Mucosa of descending colon (tissue), 3 donors: ENCODE measurements at places on chromosomes 4 and X. TPM values are rescaled to one million over a fixed set of nuclear protein-coding genes. Genes with fewer than 3 reads are reported as not detected.

- DNase-seq, result no peak
Observed at GRCh38 chr4:146291313-146291712, 77.0 kb downstream of the REELD1 start.

The NLGN3 gene
- 0.94 TPM for total RNA-seq

DNA sequence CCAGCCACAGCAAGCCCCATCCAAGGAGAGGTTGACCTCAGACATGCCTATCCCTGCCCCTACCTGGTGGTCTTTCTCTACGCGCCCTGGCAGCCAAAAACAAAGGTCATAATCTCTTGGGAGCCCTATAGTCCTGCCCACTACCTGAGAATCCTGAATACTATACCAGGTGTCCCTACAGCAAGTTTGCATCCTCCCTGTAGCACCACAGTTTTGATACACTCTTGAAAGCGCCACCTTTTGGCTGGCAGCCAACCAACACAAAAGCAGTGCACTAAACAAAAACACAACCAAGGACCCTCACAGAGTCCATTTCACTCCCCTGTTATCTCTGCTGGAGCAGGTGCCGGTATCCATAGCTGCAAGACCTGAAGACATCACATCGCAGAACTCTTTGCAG lies 523.8 kb upstream of the CPEB2 start:
- no peak for DNase-seq

DNA sequence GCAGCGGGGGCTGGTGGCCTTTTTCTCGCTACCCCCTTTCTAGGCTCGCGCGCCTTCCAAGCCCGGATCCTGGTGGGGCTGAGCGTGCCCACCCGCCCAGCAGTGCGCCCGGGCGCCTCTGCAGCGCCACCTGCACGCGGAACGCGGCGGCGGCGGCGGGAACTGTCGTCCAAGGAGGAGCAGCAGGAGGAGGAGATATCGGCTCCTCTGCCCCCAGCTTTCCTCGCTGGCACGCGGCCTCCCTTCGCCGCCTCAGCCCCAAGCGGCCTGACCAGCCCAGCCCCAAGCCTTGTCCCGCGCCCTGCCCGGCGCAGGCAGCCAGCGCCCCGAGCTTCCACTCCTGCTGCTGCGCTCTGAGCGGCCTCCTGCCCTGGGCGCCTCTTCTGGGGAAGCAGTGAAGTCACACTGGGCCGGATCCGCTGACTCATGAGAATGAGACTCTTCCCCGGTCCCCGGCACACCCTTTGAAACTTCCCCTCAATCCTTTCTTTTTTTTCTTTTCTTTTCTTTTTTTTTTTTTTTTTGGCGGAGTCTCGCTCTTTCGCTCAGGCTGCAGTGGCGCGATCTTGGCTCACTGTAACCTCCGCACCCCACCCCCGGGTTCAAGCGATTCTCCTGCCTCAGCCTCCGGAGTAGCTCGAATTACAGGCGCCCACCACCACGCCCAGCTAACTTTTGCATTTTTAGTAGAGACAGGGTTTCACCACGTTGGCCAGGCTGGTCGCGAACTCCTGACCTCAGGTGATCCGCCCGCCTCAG lies 10.6 kb upstream of the ELF4 start:
- peak; percentile 82 for DNase-seq

GRCh38 chr4:144374065-144374464 lies 233.5 kb upstream of the GYPA start:
- DNase-seq, result no peak

- DNase-seq, result no peak
Observed at GRCh38 chr4:128510850-128511249, 223.2 kb upstream of the PGRMC2 start.

GRCh38 chrX:151505796-151506195 lies 57.7 kb upstream of the PASD1 start:
- DNase-seq, result no peak

- DNase-seq, result no peak
Observed at GRCh38 chr4:122831515-122832196, 5.0 kb downstream of the FGF2 start.

The GRIA3 gene
- total RNA-seq, result 0.51 TPM

DNA sequence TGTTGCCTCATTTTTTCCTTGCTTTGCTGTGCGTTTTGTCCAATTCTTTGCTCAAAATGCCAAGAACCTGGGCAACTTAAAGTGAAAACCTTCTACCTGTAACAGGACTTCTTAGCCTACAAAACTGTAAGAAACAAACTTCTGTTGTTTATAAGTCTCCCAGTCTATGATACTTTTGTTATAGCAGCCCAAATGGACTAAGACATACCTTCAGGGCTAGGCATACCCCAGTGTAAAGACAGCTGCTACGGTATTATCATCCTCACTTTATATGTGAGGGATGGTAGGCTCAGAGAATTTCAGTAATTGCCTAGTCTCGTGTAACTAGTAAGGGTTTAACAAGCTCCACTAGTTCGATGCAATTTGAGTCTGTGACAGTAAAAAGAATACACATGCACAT lies 6.0 kb upstream of the OPHN1 start:
- no peak for DNase-seq

DNA sequence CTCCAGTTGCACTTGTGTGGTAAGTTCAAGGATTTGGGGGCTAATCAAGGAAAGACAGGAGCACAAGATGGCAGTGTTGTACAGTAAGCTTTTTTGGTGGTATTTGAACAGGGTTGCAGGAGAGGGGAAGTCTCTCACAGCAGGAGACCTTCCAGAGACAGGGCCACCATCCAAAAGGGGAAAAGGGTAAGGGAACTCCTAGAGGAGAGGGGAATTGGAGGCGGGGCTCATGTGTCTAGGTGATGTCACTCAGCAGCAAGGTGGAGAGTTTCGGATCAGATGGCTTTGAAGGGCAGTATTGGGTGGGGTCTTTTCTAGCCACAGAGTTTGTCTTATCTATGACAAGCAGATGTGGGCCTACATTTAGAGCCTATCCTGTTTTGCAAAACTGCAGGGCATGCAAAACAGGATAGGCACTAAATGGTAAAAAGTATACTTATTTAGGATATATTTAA lies 13.4 kb upstream of the RNF175 start:
- no peak for DNase-seq

GRCh38 chrX:98350940-98351339 lies 1467.2 kb downstream of the RPA4 start:
- no peak for DNase-seq

GRCh38 chrX:130267956-130268448 lies 697 bp downstream of the ZNF280C start:
- no peak for DNase-seq

The SSX3 gene
- not detected for total RNA-seq

The CXCL3 gene
- 3.9 TPM for total RNA-seq

DNA sequence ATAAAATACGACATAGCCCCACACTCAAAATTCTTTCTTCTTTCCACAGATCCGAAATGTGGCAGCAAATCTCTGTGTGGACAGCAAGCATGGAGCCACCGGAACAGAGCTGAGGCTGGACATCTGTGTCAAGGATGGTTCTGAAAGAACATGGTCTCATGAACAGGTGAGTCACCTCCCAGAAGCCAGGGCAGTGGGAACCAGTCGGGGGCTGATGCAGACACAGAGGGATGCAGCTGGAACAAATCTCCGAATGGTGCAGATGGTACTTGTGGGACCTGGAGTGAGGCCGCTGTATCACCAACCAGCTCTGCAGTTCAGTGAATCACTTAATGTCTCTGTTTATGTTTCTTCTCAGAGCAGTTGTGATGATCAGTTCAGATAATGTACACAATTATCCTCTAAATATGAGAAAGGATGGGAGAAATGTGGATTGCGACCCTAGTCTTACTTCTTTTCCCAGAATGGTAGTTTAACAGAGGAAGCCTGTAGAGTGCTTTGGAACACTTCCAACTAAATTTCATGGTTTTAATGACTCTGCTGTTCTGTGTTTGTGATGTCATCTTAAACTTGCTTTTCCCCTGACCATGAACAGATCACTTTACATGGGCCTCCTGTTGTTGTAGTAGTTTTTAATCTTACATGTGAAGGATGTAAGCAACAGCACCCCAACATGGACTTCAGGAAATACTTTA lies 159.3 kb upstream of the GALNT7 start:
- DNase-seq, result no peak

GRCh38 chr4:123121241-123121907 lies 199.0 kb upstream of the NUDT6 start:
- no peak for DNase-seq

The PLXNB3 gene
- 3.3 TPM for total RNA-seq

DNA sequence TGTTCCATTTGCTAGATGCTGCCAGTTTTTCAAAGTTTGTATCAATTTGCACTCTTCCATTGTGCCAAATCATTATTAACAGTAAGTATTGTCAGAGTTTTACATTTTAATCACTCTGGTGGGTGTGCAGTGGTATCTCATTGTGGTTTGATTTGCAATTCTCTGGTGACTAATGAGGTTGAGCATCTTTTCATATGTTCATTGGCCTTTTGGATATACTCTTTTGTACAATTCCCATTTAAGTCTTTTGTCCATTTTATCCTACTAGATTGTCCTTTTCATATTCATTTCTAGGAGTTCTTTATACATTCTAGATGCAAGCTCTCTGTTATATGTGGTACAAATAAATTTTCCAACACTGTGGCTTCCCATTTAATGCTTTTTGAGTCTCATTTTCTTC lies 17.4 kb upstream of the ARHGAP36 start:
- no peak for DNase-seq

DNA sequence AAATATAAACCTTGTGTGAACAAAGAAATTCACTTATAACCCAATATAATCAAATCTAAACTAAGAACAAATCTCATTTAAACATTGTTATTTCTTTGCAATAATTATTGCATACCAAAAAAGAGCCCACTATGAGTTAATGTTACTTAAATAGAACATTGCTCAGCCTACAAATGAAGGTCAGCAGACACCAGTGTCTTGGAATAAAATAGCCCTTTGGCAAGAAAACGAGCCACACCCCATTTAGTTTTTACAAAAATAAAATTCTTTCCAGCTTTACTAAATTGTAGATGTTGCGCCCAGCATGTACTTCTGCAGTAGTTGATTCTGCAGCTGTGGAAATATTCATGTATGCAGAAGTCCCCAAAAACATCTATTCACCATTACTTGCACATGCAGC lies 12.2 kb downstream of the PLS3 start:
- no peak for DNase-seq

The YY2 gene
- total RNA-seq, result 1.2 TPM

The NR3C2 gene
- 108 TPM for total RNA-seq

GRCh38 chr4:85784947-85785346 lies 310.0 kb downstream of the ARHGAP24 start:
- DNase-seq, result no peak

DNA sequence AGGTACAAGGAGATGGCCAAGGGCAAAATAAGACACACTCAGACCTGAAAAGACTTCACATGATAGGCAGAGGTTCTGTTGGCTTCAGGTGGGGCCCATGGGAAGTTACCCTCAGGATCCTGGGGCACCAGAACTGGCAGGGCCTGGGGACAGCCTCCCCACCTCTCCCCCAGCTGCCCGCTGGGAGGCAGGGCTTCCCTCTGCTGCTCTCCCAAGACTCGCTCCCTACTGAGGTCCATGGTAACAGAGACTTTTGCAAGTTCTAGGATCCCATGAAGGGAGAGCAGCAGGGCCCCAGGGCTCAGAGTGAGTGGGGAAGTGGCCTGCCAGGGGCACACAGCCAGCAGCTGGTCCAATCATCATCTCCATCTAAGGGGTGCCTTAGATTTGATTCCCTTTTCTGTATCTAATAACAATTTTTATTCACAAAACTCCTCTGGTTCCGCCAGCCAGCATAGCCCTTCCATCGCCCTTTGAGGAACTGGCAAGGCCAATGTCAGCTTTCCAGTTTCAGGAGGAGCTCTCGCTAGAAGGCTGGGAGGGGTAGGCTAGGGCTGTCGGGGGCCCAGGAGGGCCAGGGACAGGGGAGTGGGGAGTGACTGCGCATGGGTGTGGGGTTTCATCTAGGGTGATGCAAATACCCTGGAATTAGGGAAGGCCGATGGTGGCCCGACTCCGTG lies 78.2 kb downstream of the SLC2A9 start:
- DNase-seq, result no peak

DNA sequence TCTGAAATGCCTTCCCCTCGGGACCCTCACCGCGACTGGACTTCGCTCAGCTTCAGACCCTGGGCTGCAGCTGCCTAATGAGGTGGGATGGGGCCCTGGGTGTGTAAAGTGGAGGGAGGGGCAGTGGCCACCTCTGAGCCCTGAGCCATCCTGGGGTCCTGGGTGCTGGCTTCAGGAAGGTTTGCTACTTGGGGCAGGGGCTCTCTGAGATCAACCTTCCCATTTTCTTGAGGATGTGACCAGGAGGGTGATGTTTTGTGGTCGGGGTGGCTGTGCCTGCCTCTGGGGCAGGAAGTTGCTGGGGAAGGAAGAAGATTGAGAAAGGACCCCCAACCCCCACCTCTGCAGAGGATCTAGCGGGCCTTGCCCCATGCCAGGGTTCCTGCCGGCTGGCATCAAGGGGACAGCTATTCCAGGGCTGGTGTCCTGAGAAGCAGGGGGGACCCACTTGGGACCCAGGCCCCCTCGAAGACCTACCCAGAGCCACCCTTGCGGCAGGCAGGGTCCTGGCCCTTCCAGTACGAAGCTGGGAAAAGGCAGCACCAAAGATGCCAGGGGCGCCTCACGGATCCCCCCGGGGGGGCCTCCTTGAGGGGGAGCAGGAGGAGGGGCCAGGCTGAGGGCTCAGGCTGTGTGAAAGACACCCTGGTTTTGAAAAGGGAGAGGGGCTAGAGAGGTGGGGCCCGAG lies 6.5 kb downstream of the SH3BP2 start:
- DNase-seq, result peak; percentile 50

The NSUN7 gene
- total RNA-seq, result 5.6 TPM

DNA sequence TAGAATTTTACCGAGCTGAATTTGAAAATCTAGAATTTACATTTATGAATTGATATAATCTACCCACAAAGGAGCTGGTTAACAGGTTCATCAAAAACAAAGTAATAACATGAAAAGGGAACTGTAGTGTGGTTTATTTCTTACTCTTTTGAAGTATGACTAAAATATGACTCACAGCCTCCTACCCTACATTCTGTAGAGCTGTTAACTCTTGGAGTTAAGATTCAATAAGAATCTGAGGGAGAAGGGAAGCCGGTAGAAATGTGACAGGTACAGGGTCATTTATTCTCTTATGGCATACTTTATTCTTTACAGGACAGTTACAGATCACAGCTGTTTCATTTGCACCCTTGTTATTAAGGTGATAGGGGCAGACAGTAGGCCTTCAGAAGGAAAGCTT lies 132.2 kb upstream of the FAM47B start:
- DNase-seq, result no peak

- DNase-seq, result peak; percentile 34
Observed at GRCh38 chr4:152408514-152409327, 127.2 kb downstream of the FBXW7 start.

DNA sequence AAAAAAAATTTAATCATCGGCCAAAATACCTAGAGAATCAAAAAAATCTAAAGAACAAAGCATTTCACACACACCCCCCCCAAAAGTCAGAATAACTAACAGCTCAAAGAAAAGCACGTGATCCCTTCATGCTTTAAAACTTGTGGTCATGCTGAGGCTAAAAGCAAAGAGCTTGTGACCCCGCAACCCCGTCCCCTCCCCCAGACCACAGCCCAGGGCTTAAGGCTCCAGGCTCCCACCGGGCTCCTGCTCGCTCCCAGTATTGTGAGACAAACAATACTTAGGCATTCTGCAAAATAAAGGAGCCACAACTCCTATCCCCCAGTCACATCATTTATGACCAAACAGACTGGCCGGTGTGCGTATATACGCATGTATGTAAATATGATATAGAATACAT lies 62.1 kb upstream of the CCDC160 start:
- no peak for DNase-seq
